ENCODE measurements at places on chromosomes 16 and 17. TPM values are rescaled to one million over a fixed set of nuclear protein-coding genes. Genes with fewer than 3 reads are reported as not detected.

The FAM171A2 gene
- 3.4 TPM for total RNA-seq

The PHKB gene
- 56.5 TPM for total RNA-seq

The CSF3 gene
- 6.8 TPM for total RNA-seq

The TAC4 gene
- total RNA-seq, result not detected

The RBFOX1 gene
- total RNA-seq, result not detected

The OSGIN1 gene
- 5.9 TPM for total RNA-seq

The PIK3R5 gene
- not detected for total RNA-seq

The ATP2A1 gene
- total RNA-seq, result 0.44 TPM

The CACNG5 gene
- not detected for total RNA-seq

The CSHL1 gene
- not detected for total RNA-seq

The PLCG2 gene
- total RNA-seq, result 0.88 TPM

The FOXL1 gene
- 1.1 TPM for total RNA-seq

The IKZF3 gene
- not detected for total RNA-seq

The SLC16A11 gene
- total RNA-seq, result not detected

The CTRB1 gene
- not detected for total RNA-seq

The FOXC2 gene
- total RNA-seq, result not detected

The NOG gene
- 3.0 TPM for total RNA-seq
